ENCODE measurements at places on chromosomes 6 and 20.
A peak's percentile ranks its signal among the peaks of the same experiment; 100 is the strongest.

GRCh38 chr6:128509709-128510108 lies 10.7 kb downstream of the PTPRK start:
- no peak for DNase-seq

DNA sequence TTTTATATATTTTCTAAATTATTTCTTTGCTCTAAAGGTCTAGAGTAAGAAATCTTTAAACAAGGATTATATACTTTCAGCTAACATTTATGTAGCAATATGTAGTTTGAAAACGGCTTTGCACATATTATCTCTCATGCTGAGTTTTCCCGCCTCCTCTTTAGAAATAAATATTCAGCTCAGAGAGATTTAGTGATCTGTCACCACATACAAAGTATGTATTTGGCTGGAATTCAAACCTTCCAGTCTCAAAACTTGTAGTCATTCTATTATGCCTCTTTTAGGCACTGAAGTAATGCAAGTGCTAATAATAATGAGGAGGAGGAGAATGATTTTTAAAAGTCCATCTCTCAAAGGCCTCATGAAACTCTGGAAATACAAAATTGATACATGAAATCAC lies 525.0 kb downstream of the GRIK2 start:
- no peak for DNase-seq

DNA sequence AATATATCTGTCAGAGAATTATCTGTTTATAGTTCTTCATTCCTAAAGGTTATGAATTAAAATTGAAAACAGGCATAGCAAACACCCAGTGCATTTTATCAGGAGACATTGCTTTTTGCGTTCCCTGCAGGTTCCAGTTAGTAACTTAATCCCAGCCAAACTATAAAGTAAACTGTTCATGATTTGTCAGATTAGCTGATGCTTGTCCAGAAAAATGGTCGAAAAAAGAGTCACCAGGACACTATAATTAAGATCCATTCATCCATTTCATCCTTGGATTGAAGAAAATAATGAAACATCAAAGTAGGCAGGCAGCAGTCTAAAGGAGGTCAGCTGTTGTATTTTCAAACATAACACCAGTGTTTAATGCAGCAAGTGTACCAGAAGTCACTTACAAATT lies 75.9 kb downstream of the EPHA7 start:
- no peak for DNase-seq

- no peak for DNase-seq
Measured at GRCh38 chr6:74971633-74972032, 234.2 kb downstream of the COL12A1 start.

GRCh38 chr20:45329497-45330319 lies 18.5 kb downstream of the SDC4 start:
- no peak for DNase-seq

GRCh38 chr6:98036344-98036923 lies 753.4 kb upstream of the MMS22L start:
- no peak for DNase-seq

DNA sequence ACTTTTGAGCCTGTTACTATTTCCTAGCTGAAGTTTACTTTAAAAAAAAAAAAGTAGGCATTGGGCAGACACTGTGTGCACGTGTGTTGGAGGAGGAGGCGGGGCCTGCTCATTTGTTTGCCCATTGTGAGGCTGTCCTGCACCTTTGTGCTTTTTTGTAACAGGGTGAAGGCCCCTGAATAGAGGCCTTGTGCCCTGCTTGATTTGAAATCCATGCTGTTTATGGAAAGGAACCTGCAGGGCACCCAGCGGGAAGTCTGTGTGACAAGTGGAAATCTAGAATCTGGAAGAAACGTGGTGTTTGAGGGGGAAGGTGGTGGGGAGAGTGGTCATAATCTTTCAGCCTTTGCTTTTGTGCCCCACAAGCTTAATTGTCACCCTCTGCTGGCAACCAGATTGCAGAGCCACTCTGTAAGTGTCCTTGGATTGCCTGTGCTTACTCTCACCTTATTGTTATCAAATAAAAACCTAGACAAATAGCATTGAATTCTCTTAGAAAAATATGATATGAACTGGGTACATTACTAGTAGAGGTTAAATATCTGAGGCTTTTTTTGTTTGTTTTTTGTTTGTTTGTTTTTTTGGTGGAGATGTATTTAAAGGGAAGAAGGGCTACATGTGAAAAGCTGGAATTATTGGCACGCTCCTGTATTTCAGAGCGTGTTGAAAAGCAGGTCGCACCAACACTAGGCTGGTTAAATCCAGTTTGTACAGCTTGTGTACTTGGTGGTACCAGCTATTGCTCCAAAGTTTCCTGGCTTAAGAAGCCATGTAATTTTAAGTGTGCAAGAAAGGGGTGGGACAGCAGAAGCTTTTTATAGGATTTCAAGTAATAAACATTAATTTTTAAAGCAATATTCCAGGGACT lies 156.3 kb downstream of the ARID1B start:
- no peak for DNase-seq

GRCh38 chr20:20778676-20779075 lies 66.2 kb upstream of the RALGAPA2 start:
- DNase-seq = no peak

DNA sequence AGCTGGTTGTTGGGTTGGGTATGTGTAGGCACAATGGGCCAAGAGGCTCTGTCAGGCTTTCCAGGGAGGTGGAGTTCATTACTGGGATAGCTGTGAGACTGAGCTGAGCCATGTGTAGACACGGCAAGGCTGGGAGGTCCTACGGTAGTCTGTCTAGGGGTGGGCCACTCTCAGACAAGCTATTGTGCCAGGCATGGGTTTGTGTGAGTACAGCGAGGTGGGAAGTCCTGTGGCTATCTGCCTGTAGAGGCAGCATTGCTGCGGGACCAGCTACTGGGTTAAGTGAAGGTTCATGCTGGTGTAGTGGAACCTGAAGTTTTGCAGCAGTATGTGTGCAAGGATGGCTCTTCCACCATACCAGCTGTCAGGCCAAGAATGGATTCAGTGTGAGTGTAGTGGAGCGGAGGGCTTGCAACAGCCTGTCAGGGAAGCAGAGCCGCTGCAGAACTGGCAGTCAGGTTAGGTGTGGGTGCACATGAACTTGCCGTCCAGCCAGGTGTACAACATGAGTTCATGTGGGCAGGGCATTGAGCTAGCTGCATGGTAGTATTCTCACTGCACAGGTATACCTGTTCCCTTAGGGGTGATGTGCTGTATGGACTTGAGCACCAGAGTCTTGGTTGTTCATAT lies 78.0 kb upstream of the CENPW start:
- DNase-seq = no peak

DNA sequence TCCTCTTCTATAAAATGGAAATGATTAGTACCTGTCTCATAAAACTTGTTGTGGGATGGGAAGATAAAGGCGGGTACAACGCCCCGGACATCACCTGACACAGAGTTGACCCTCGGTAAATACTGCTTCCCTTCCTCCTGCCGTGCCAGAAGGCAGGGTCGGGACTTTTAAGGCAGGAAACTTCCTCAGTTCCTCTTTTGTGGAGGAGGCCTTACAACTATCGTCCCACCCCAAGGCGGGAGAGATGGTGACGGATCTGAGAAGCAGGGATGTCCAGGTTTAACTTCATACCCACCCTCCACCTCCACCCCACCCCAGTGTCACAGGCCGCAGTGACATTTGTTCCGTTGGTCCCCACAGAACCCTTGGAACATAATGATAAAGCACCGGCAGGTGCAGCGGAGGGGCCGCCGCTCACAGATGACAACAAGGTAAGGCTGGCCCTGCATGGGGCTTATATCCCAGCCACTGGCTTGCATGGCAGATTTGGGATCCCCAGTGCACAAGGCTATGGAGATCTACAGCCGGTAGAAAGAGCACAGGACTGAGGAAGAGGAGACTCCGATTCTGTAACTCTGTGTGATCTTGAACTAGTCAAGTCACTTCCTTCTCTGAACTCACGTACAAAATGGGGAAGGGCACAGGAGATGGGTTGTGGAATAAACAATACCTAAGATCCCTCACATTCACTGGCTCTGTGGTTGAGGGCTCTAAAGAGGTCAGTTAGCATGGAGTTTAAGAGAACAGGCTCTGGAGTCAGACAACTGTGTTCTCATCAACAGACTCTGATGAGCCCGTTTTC lies 764 bp downstream of the DNTTIP1 start:
- DNase-seq = no peak

DNA sequence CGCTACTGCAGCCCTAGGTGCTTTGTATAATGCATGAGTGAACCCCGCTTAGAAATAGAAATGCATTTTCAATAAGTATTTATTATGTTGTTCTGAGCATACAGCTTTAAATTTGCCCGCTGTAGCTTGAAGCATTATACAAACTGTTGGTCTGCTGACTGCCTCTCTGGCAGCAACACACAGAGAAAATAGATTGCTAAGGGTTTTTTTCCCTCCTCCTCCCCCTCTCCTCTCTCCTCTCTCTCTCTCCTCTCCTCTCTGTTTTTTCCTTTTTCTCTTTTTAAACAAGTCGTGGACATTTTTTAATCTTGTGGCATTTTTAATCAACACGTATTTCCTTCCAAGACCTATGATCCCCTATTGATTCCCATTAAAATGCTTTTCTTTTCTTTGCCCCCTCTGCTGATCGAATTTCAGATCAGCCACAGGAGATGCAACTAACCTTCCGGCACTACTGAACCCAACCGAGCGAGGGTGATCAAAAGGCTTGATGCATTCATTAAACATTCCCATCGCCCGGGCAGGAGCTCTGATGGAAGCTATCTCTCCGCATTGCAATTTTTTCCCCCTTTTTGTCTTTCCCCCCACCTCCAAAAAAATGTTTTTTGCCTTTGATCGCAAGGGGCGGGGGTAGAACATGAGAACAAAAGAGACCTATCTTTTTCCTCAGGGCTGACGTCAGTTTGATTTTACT lies 90.7 kb upstream of the ARID1B start:
- DNase-seq = peak; percentile 49

- DNase-seq = no peak
Measured at GRCh38 chr6:89359561-89359960, 7.0 kb upstream of the UBE2J1 start.

- DNase-seq = no peak
Measured at GRCh38 chr20:63342561-63343459, 18.3 kb downstream of the CHRNA4 start.

DNA sequence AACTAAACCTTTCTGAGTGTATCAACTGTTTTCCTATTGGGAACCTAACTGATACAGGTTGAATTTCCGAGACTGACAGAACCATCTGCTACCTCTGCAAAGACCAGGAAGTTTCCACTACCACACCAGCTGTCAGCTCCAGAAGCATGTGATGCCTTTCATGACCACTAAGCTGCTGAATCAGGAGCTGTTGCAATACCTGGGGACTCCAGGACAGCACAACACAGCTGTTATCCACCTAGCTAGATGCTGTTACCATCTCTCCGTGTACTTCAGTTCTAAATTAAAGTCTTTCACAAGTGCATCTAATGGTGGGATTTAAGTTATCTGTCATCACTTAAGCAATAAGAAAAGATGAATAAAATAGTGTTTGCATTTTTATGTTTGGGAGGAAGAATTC lies 158.2 kb upstream of the IMPG1 start:
- no peak for DNase-seq

- DNase-seq = no peak
Measured at GRCh38 chr6:16045238-16045637, 83.6 kb upstream of the MYLIP start.

DNA sequence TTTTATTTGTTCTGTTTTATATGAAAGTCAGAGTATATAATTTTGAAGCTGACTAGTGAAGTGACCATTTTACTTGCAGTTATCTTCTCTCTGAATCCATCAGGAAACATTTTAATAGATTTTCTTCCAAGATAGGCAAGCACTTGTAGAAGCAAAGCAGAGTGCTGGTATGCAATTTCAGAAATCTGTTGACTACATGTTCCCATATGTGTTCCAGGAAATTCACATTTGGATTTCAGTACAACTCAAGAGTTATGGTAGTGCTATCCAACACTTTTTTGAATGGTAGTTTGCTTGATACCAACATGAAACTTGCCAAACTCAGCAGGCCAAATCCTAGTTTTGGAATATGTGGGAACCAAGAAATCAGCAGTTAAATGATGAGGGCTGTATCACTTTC lies 94.0 kb downstream of the CENPW start:
- DNase-seq = no peak

DNA sequence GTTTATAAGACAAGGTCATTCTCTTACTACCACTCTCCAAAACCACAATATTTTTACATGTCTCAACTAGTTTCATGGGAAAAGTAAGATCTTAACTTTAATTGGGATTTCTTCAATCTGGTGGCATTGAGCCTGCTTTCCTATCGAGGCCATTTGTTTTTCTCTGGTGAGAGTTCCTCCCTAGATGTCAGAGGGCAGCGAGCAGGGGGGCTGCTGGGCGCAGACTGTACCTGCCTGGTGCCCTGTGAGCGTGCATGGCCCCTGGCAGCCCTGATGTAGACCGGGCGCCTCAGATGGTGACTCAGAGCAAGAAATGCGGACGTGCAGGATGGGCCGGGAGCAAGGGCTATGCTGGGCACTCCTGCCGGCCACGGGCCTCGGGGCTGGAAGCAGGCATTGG lies 27.2 kb downstream of the ERMARD start:
- no peak for DNase-seq

- DNase-seq = peak; percentile 59
Measured at GRCh38 chr20:62952373-62952967, at the start of gene SLC17A9. SLC17A9 (plus strand) TSS chr20:62952709; CDS start chr20:62952831, 122 bp downstream.

DNA sequence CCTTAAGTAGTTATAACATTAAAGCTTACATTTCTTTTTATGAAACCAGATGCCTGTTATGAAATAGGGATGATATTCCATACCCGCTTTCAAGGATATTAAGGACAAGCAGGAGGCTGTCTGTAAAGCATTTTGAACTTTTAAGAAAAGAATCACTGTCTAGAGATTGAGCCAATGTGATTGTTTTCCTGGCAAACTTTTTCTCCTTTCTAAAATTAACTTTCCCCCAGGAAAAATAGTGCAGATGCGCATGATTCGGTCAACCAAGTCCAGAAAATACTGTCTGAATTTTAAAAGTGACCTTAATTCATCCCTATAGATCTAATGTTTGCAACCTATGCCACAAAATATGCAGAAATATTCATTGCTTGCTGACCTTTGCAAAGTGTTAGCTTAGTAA lies 15.1 kb upstream of the DEK start:
- no peak for DNase-seq

DNA sequence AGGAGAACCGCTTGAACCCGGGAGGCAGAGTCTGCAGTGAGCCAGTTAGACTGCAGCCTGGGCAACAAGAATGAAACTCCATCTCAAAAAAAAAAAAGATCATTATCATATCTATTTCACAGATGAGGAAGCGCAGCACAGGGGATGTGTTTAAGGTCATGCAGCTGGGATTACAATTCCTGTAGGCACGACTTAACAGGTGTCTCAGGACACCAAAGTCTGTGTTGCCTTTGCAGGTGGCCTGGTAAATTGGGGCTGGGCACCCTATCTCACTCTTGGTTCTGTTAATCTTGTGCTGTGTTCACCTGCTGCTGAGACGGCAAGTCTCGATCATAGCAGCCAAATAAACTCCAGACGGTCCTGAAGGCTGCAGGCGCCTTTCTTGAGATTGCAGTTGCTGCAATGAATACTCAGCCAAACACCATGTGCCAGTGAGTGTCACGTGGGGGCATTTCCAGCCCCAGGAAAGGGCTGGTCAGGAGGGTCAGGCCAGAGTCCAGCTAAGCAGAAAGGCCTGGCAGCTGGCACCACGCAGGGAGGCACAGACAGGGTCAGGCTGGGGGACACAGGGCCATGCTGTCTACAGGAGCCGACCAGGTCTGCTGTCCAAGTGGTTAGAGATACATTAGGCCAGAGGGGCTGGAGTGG lies 55.8 kb downstream of the FGD2 start:
- DNase-seq = no peak

- DNase-seq = no peak
Measured at GRCh38 chr6:129022011-129022553, 139.1 kb downstream of the LAMA2 start.
